AG04450 (cell line): ENCODE measurements at places on chromosomes 2 and 18.

DNA sequence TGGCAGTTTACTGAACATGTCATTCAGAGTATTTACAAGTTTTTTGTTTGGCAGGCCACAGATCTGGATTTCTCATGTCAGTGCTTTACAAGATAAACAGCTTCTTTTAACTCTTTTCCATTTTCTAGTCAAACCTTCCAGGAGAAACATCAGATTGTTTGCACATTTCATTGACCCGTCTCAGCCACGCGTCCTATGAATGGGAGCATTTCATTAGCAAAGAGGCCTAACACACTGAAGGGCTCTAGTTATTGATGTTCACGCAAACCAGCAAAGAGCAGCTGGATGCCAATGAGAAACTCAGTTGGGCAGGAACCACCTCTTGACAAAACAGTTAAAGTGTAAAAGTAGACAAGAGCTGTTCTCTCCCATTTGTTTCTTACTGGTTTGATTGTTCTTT is 29.2 kb upstream of the MFF start:
- no peak for DNase-seq

GRCh38 chr2:162317058-162317742 is 1.3 kb downstream of the IFIH1 start:
- no peak for DNase-seq

GRCh38 chr18:79523206-79523735 is 127.5 kb downstream of the NFATC1 start:
- DNase-seq = no peak

DNA sequence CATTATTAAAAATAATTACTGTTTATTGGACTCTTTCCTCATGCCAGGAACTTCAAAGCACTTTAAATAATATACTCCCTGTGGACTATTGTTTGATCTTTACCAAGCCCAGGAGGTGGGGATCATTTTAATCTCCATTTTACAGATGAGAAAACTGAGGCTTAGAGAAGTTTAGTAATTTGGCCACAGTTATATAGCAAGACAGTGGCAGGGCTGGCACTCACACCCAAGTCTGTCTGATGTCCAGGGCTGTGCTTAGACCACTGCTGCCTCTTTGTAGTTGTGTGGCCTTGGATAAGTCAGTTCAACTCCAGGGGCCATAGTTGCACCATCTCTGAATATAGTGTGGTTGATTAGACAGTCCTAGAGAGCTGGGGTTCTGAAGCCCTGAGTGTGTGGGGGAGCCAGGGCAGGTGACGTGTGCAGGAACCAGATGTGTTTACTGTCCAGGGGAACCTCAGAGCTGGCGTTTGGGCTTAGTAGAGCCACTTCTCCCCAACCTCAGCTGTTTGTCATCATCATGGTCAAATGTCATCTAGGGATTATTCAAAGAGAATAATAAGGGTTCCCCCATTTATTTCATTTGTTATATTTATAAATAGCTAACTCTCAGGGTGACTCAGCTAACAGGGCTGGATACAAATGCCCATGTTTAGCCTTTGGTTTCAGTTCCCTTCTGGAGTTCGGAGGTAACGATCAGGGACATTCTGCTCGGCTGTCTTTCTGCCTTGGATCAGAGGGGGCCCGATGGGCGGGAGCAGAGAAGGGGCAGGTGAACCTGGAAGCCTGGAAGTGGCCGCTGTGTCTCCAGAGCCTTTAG is 68.0 kb downstream of the BOLA3 start:
- no peak for DNase-seq

DNA sequence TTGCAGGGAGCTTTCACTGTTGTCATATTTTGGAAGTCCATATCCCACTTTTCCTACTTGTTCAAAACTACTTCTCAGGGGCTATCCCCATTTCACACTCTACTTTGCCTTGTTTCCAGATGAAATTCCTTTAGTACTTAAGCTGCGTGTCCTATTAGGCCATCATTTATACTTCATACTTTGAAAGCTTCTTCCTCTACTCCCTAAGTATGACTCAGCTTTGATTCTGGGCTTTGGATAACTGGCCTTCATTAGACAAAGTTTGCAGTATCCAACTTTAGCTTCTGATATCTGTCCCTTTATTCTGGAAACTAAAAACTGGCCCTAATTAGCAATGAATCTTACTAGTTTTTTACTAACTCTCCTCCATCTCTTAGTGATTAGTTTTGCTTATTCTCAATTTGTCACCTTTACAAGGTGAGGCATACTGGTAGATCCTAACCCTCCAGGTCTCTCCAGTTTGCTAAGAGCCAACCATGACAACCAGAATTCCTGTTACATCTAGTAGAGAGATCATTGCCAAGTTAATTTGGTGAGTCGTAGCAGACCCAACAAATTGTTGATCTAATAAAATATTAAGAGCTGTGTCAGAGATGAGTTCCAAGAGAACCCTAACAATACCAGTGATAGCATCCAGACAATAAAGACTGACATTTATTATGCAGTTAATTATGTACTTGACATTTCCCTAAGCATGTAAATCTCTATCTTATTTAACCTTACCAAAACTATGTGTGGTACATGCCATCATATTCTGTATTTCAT is 31.2 kb upstream of the ITGAV start:
- DNase-seq = no peak

- no peak for DNase-seq
Observed at GRCh38 chr18:63141778-63142176, 177.8 kb downstream of the BCL2 start.

- no peak for DNase-seq
Observed at GRCh38 chr2:1518331-1518803, 105.1 kb downstream of the TPO start.

GRCh38 chr2:96501471-96501874 is 3.7 kb downstream of the NEURL3 start:
- DNase-seq = no peak

DNA sequence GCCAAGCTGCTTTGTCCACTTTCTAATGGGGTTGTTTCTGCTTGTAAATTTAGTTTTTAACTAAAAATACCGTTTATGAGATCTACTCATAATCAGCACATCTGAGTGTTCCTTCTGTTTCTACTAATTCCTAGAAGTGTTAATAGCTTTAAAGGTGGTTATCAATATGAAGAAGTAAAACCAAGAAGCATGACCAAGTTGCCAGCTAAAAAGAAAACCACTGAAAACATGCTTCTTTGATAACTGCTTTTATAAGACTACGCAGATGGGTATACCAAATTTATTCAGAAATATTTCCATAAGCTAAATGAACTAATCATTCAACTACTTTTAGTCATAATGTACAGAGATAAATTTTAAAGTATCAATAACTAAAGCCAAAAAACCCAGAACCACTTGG is 101.8 kb downstream of the C2orf74 start:
- DNase-seq = no peak

DNA sequence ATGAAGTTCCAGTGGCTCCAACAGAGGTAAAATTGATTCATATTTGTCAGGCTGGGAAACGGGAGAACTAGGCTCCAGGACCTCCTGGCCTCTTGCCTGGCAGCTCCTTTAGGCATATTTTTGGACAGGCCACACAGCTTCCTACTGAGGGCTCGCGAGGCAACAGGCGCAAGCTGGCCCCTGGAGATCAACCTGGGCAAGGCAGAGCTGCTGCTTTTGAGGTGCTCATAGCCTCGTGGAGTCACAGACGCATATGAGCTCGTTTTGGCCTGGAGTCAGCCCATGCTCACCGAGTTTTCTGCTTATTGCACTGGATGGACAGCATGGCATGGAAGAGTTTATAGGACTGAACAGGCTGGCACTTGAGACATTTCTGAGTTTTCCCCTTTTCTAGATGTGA is 97.7 kb downstream of the CAPN13 start:
- DNase-seq = no peak

DNA sequence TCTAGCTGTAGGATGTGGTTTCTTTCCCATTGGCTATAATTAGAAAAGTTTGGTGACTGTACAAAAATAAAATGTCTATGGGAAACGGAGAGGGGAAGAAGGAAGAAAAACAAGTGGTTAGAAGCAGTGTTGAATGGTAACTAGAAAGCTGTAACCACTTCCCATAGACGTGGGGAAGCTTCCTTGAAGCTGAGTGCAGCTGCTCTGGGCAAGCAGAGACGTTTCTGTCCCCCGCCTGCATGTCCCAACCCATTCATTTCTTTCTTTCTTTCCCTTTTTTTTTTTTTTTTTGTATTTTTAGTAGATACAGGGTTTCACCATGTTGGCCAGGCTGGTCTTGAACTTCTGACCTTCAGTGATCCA is 367.8 kb upstream of the HS6ST1 start:
- no peak for DNase-seq

DNA sequence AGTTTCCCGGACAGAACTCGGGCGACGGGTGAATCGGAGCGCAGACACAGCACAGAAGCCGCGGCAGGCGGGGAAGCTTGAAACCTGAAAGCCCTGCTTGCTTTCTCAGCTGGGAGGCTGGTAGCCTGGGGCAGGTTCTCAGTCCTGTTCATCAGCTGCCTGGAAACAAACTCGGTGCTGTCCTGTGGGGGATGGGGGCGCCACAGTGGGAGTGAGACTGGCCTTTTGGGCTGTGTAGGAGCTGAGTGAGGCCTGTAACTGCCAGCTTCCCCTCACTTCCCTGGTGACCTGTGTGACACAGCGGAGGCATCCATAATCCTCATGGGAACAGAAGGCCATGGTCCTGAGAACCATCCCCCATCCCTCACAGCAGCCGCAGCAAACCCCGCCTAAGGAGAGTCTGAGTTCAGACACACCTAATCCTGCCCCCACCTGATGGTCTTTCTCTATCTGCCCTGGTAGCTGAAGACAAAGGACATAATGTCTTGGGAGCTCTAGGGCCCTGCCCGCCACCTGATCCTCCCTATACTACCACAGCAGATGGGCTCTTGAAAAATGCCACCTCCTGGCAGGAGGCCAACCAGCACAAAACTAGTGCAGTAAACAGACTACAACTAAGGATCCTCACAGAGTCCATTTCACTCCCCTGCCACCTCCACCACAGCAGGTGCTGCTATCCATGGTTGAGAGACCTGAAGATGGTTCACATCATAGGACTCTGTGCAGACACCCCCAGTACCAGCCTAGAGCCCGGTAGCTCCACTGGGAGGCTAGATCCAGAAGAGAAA is 52.7 kb upstream of the LDLRAD4 start:
- no peak for DNase-seq

DNA sequence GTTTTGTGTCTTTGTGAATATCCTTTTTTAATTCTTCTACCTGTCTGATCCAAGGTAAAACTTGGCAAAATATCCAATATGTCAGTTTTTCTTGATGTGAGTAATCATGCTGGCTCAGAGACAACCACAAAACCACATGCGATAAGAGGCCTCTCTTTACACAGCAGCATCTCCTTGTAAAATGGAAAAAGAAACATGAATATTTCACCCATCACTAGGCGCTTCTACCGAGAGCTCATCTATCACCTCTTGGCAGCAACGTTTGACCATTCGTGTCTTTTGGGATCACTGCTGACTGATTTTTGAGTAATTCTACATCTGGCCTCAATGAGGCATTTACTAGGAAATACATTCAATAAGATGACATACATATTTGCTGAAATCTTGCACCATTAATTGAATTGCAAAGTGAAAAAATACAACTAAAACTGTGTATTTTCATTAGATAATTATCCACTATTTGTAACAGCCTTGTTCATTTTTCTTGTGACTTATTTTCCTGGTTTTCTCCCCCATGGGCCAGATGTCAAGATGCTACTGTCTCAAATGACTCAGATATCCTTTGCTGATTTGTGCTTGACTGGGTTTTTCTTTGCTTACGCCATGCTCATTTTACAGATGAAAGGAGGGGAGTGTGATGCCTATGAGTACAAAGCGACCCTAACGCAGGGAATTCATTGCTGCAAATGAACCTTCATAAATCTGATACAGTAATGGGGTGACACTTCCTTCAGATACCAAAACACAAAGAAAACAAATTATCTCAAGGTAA is 467.5 kb downstream of the FBXO15 start:
- no peak for DNase-seq

- DNase-seq = no peak
Observed at GRCh38 chr18:10365021-10365500, 89.4 kb upstream of the APCDD1 start.

- DNase-seq = no peak
Observed at GRCh38 chr2:33223856-33224255, 252.6 kb upstream of the RASGRP3 start.

GRCh38 chr2:62202019-62202722 is 6.3 kb downstream of the B3GNT2 start:
- no peak for DNase-seq

GRCh38 chr2:179201869-179202268 is 62.8 kb downstream of the SESTD1 start:
- DNase-seq = no peak

GRCh38 chr2:59249441-59250306 is 1008.5 kb upstream of the FANCL start:
- DNase-seq = no peak

- DNase-seq = no peak
Observed at GRCh38 chr2:228102949-228103348, 78.5 kb downstream of the SPHKAP start.

GRCh38 chr18:3214855-3215637 is 4.7 kb downstream of the MYOM1 start:
- no peak for DNase-seq

DNA sequence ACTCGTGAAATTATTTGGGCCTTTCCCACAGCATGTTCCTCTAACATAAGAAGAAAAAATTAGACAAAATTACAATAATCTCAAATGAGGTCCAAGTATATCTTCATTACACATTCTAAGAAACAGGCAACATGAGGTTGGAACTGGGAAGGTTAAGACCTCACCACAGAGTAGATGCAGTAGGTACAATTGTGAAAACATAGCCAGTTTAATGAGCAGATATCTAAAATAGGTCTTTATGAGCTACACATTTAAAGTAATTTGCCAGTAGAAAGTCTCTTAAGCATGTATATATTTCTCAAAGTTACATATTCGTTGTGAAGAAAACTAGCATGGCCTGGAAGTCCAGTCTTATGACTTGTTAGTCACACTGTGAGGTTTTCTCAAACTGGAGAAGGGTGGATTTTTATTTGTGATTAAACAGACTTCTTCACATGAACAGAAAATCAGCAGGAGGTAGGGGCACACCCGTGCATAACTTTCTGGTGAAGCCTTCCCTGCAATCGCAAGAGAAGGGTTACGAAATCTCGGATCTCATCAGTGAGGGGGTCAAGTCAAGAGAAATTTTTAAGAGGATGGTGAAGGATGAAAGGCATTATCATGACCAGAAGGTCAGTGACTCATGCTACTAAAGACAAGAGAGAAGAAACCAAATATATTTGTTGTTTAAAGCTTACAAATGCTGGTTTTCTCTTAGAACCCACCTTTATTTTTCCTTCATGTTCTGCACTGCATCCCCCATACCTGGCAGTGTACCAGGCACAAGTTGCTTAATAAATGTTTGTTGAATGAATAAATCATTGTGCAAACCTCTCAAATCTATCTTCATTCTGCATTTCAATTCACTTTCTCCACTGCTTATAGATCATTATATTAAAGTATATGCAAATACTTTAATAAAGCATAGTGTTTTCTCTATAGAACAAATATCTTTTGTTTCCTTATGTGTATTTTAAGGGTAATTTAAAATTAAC is 5.1 kb upstream of the RAB27B start:
- peak; percentile 78 for DNase-seq
